Hematopoietic multipotent progenitor cell treated with erythropoietin and hydrocortisone succinate and interleukin-3 and kit ligand, for 4 days (in vitro differentiated cells): ENCODE measurements at places on chromosomes 5 and 9.

- peak; percentile 83 for DNase-seq
Observed at GRCh38 chr5:65742565-65743231, 20.7 kb downstream of the NLN start.

- no peak for DNase-seq
Observed at GRCh38 chr5:158811921-158812320, 287.8 kb downstream of the EBF1 start.

GRCh38 chr5:126301056-126301455 is 122.2 kb upstream of the GRAMD2B start:
- no peak for DNase-seq

GRCh38 chr5:76175051-76175666 is 92.0 kb downstream of the SV2C start:
- peak; percentile 77 for DNase-seq

GRCh38 chr5:170769898-170770416 is 13.6 kb upstream of the GABRP start:
- DNase-seq = peak; percentile 18

DNA sequence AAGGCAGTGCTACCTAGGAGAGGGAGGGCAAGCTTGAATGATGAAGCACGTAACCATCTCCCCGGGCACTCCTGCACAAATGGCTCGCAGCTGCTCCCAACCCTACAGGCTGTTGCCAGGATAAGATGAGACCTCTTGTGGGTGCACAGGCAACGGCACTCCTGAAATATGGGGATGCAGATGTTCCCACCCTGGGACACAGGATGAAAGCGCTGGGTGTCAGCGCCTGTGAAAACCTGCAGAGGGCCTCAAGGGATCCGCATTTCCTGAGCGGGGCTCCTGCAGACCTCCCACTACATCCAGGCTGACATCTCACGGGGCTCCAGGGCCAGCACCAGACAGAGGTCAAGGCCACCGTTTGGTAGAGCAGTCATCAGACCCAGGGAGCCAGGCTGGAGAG is 60.7 kb downstream of the SMIM23 start:
- no peak for DNase-seq

DNA sequence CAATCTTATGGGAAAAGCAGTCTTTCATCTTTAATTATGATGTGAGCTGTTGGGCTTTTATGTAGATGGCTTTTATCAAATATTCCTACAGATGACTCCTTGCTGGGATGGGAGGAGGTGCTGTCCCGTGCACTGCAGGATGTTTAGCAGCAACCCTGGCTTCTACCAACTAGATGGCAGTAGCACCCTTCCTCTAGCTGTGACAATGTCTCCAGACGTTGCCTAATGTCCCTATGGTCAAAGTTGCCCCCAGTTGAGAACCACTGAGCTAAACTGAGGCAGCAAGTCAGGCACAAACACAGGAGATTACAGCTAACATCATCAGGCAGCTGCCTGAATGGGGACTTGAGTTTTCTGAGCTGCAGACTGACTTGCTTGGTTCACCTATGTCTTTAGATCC is 401.9 kb upstream of the PDE4D start:
- DNase-seq = peak; percentile 60
